ENCODE measurements at places on chromosomes 5 and 9.

DNA sequence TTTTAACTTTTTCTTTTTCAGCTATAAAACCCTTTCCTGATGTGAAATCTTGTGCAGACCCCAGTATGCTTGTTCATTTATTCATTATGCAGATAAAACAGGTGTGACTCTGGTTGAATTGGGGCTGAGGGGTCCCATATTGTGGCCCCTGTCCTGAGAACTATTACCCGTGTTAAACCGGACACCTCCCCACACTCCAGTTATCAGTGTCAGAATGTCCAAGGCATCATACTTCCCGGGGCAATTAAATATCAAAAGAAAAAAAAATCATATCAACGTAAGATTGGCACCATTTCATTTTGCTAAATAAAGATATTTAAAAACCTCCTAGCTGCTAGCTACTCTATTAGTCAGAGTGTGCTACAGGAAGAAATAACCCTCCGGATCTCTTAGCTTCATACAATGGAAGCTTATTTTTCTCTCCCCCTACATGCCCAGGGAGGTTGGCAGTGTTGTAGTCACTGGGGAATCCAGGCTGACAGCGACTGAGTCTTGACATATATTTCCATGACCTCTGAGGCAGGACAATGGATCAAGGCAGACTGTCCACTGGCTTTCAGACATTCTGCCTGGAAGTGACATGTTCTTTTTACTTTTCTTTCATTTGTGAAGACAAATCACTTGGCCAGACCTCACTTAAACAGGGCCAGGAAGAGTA, 170.0 kb downstream of the SEC61B start:
- DNase-seq: no peak

GRCh38 chr5:12652201-12652600, 748.0 kb upstream of the CTNND2 start:
- no peak for DNase-seq

GRCh38 chr5:120792477-120792876, 328.4 kb downstream of the PRR16 start:
- DNase-seq: no peak

GRCh38 chr5:170662966-170663365, 120.6 kb upstream of the GABRP start:
- no peak for DNase-seq

GRCh38 chr5:89129941-89130340, 247.0 kb upstream of the MEF2C start:
- DNase-seq: no peak

GRCh38 chr5:57738301-57738700, 255.7 kb upstream of the ACTBL2 start:
- no peak for DNase-seq

- no peak for DNase-seq
These were observed 316.9 kb downstream of the KCNN2 start for GRCh38 chr5:114678778-114679177.

GRCh38 chr5:147321569-147321968, 86.7 kb downstream of the STK32A start:
- DNase-seq: no peak

DNA sequence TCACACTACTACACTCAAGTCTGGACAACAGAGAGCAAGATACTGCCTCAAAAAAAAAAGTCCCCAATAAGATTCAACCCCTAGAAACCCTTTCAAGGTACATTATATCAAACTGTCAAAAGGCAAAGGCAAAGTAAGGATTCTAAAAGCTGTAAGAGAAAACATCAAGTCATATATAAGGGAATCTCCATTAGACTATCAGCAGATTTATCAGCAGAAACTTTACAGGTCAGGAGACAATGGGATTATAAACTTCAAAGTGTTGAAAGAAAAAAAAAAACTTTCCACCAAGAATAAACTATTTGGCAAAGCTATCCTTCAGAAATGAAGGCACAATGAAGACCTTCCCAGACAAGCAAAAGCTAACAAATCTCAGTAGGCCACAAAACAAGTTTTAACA, 63.5 kb upstream of the DMRT1 start:
- DNase-seq: no peak

DNA sequence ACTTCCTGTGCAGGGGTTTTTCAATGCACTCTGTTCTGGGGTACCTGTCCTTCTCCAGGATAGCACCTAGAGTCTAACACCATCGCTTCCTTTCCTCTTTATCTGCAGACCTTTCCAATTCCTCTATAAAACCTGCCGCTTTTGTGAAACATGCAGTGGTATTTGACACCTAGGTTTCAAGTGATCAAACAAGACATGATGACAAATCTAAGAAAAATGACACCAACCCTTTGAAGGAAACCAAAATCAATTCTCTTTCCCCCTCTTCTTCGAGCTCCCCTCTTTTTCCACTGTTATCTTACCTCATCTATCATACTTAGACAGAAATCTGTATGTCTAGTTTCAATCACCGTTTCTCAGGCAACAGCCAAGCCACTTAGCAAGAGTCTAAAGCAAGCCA, 25.6 kb upstream of the RANBP17 start:
- DNase-seq: no peak

GRCh38 chr5:87007737-87008136, 259.9 kb upstream of the RASA1 start:
- DNase-seq: no peak

DNA sequence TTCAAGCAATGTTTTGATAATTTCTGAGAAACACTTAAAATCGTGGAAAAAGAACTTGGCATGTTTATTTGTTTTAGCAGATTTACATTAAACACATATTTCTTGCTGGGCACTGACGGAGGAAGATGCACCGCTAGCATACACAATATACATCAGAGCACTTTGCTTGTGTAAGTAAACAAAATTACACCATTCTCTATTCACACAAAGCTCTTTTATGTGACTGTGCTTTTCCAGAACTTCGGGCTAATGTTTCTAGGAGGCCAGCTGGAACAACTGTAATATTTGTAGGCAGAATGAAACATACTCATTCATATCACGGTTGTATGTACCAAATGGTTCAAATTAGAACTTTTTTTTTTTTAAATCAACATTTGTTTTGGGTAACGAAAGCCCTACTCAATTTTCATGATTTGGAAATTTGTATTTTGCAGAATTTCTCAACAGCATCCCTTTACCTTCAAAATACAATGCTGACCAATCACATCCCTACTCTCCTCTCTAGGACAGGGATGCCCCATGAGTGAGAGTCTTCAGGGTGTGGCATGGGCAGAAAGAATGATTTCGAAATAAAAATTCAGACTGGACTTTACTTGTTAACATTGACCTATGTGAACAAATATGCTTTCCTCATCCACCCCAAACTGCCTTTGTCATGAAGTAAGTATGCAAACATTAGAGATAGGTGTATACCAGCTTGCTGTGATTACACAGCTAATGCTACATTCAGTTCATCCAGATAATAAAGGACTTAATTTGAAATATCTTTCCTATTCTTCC, 425.1 kb downstream of the BNC2 start:
- DNase-seq: no peak

- no peak for DNase-seq
These were observed 302.8 kb upstream of the RASA1 start for GRCh38 chr5:86964889-86965288.

DNA sequence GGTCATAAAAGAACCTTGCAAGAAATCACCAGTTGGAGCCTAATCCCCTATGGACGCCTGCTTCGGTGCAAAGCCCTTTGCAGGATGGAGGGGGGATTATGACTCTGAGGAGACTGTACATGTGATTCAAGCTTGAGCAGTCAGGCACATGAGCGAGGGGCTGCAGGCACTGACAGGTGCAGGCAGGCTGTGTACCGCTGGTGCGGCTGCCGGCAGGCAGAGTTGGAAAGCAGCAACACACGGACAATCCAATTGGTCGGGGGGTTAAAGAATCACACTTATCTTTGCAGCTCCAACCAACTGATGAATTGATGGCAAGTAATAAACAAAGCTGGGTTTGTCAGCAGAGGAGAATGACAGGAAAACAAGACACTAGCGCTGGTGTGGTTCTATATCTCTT, 5.7 kb downstream of the WHRN start:
- DNase-seq: peak; percentile 33

DNA sequence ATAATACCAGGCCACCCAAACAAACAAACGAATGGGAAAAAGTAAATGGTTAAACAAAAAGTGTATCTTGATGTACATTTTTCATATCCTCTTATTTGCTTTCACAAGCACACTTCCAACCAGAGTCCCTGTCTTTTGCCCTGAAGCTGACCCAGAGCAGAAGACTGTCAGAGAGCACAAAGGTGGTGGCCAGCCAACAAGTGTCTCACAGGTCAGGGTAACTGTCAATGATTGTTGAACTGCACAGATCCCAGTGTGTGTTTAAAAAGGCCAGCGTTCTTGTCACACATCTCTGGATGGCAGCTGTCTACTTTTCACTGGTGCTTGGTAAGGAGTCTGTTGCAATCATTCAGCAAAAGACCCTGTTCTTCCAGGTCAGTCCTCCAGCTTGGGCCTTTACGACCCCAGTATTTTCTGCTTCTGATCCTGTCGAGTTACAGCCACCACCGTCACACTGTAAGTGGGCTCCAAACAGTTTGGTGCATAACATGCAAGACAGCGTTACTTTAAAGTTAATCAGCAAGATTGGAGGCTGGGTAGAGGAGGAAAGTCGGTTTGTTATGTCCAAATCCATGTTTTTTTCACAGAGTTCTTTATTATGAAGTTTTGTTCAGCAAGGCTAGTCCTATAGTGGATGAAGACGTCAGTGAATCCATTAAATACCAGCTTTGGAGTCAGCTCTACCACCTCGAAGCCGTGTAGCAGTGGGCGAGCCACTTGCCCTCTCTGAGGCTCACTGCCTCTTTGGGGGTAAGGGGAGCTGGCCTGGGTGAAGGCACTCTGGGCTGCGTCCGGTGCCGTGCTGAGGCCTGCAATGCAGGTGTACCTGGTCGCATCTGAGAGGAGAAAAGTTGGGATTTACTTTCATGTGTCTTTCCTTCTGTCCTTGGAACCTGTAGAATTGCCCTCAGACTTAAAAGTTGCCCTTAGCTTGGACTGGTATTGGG, 265.7 kb downstream of the AOPEP start:
- no peak for DNase-seq

DNA sequence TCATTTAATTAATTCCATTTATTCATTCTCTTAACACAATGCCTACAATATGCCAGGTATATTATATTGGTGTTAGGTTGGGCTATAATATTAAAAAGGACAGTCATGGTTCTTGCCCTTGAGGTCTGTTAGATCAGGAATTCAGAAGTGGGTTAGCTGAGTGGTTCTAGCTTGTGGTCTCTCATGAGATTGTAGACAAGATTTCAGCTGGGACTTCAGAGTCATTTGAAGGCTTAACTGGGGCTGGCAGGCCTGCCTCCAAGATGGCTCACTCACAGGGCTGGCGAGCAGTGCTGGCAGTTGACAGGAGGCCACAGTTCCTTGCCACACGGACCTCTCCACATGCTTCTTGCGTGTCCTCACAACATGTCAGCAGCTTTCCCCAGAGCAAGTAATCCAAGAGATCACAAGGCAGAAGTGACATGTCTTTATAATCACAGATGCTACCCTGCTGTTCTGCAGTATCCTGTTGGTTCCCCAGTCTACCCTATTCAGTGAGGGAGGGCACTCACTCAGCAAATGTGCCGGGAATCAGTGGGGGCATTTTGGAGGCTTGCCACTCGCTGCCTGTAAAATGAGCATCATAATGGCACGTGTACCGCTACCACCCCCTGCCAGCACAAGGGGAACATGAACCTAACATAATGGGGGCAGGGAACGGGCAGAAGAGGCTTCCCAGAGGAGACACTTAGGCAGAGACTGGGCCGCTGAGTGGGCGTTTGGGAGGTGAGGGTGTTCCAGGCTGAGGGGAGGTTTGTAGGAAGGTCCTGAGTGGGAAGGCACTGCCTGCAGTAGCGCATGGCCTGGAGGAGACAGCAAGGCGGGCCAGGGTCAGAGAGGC, 70.0 kb downstream of the EXOSC2 start:
- DNase-seq: no peak

DNA sequence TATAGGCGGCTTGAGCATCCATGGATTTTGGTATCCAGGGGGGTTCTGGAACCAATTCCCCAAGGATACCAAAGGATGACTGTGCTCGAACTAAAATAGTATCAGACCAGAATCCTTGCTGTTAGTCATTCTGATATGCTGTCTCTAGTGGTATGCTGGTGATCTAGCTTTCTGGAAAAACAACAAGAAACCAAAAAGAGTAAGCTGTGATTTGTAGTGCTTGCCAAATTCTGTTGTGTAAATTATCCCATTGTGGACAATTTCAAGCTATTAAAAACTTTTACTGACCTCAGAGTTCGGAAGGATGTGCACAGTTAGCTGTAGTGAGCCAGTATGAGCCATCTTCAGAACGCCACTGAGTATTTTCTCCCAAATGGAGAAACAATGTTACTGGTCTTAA, 99.0 kb upstream of the FBN2 start:
- DNase-seq: no peak

DNA sequence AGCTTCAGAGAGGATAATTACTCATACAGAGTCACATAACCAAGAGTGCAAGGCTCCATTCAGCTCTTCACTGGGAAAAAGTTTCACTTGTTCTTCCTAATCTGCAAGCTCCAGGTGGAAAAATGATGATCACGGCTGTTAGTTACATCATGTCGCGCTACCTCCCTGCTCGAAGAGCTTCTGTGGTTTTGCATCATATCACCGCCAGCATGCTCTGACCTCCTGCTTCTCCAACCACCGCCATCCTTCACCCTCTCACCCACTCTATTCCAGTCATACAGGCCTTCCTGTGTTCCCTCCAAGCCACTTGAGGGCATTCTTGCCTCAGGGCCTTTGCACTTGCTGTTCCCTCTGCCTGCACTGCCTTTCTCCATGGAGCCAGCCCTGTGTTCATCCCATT, 47.1 kb downstream of the COL27A1 start:
- no peak for DNase-seq

- no peak for DNase-seq
These were observed 395.1 kb downstream of the ARHGEF28 start for GRCh38 chr5:74021126-74021525.

- DNase-seq: no peak
These were observed 83.2 kb downstream of the DTWD2 start for GRCh38 chr5:118905196-118905595.

DNA sequence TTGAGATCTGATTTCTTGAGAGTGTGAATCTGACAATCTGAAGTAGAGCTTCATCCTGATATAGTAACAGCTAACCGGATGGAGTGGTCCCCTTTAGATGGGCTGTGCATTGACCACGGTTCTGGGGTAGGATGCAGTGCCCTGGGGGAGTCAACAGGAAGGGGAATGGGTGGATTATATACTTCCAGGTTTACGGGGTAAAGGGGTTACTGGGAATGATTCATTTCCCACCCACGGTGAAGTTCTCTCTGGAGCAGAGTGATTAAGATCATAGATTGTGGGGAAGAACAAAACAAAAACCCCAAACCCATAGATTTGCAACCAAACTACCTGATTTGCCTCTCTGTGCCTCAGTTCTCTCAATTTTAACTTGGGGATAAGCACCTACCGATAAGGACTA, 1.5 kb upstream of the B4GALT7 start:
- DNase-seq: no peak

GRCh38 chr5:84790406-84790805, 405.7 kb upstream of the EDIL3 start:
- no peak for DNase-seq

GRCh38 chr5:156475182-156476157, 148.5 kb downstream of the SGCD start:
- DNase-seq: no peak

Data from OCI-LY7 (cell line).